ENCODE measurements at places on chromosomes 5 and 9. TPM values are rescaled to one million over a fixed set of nuclear protein-coding genes. Genes with fewer than 3 reads are reported as not detected.

- no peak for DNase-seq
Observed at GRCh38 chr9:98821831-98822230, 14.4 kb downstream of the GALNT12 start.

DNA sequence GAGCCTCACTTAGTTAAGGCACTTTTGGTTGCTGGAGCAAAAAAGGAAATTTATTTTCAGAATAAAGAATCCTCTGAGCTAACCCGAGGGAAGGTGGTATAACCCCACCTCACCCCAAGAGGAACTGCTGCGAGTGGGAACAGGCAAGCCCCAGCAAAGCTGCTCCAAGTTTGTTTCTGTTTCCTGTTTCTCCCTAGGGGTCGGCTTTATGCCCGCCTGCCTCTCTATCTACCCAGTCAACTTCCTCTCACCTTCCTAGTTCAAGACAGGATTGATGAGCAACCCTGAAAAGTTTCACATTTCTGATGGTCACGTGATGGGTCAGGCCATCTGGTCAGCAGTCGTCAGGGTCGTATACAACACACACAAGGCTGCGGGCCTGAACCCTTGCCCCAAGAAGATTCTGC lies 31.1 kb downstream of the TRIO start:
- DNase-seq, result peak; percentile 60

GRCh38 chr9:14434971-14435718 lies 121.2 kb upstream of the NFIB start:
- DNase-seq, result no peak

Gene FGD3
- total RNA-seq, result not detected

Gene ESM1
- total RNA-seq, result 0.98 TPM

DNA sequence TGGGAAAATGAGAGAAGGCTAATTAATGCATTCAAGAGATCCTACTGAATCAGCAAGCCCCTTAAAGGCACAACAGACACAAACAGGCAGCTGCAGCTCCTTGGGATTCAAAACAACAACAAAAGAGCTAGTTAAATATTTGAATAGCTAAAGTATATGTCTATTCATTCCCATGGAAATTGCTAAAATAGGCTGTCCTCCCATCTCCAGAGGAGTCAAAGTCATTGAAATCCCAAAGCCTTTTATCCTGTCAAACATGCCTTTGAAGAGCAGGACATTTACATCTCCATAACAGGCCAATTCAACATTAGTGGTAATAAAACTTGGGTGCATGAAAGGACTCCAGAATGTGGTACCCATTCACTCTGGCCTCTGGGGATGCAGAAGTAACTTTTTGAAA lies 177.4 kb downstream of the NTRK2 start:
- DNase-seq, result no peak

Gene HAND1
- not detected for total RNA-seq

Gene FYB1
- not detected for total RNA-seq

- DNase-seq, result peak; percentile 13
Observed at GRCh38 chr9:127049581-127049980, 72.9 kb downstream of the ANGPTL2 start.

- no peak for DNase-seq
Observed at GRCh38 chr9:5895782-5896181, 5.1 kb downstream of the MLANA start.

GRCh38 chr5:139903795-139904565 lies 108.4 kb downstream of the PSD2 start:
- no peak for DNase-seq

- no peak for DNase-seq
Observed at GRCh38 chr5:82655078-82655477, 376.9 kb upstream of the RPS23 start.

- peak; percentile 14 for DNase-seq
Observed at GRCh38 chr9:129347316-129348120, 169.5 kb upstream of the IER5L start.

DNA sequence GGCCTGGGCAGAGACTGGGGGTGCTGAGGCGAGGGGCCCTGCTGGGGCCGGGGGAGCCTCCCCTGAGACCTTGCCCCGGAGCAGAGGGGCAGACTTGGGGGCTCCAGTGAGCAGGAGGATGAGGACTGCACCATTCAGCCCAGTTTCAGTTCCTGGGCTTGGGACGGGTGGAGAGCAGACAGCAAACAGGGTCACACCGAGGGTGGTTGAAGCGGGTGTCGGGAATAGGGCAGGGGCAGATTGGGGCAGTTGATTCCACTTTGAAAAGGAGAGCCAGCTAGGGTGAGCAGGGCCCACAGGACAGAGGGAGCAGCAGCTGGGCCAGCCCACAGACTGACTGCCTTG lies 4.5 kb downstream of the GRK6 start:
- no peak for DNase-seq
